ENCODE measurements at places on chromosomes 11 and 22.

DNA sequence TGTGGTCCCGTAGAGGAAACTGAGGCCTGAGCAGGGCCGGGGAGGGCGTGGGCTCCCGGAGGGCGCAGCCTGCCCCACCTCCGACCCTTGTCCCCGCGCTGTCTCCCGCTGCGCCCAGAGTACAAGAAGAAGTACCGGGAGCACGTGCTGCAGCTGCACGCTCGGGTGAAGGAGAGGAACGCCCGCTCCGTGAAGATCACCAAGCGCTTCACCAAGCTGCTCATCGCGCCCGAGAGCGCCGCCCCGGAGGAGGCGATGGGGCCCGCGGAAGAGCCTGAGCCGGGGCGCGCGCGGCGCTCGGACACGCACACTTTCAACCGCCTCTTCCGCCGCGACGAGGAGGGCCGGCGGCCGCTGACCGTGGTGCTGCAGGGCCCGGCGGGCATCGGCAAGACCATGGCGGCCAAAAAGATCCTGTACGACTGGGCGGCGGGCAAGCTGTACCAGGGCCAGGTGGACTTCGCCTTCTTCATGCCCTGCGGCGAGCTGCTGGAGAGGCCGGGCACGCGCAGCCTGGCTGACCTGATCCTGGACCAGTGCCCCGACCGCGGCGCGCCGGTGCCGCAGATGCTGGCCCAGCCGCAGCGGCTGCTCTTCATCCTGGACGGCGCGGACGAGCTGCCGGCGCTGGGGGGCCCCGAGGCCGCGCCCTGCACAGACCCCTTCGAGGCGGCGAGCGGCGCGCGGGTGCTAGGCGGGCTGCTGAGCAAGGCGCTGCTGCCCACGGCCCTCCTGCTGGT, 1.9 kb downstream of the NLRP6 start:
- DNase-seq = peak; percentile 49

- DNase-seq = no peak
These were observed 64.0 kb downstream of the SLC22A12 start for GRCh38 chr11:64654958-64655541.

- DNase-seq = no peak
These were observed 6.2 kb upstream of the OR5W2 start for GRCh38 chr11:55920537-55920936.

GRCh38 chr11:64285885-64286800, 495 bp downstream of the GPR137 start:
- no peak for DNase-seq

GRCh38 chr22:27107824-27108223, 450.4 kb downstream of the MIAT start:
- DNase-seq = no peak

DNA sequence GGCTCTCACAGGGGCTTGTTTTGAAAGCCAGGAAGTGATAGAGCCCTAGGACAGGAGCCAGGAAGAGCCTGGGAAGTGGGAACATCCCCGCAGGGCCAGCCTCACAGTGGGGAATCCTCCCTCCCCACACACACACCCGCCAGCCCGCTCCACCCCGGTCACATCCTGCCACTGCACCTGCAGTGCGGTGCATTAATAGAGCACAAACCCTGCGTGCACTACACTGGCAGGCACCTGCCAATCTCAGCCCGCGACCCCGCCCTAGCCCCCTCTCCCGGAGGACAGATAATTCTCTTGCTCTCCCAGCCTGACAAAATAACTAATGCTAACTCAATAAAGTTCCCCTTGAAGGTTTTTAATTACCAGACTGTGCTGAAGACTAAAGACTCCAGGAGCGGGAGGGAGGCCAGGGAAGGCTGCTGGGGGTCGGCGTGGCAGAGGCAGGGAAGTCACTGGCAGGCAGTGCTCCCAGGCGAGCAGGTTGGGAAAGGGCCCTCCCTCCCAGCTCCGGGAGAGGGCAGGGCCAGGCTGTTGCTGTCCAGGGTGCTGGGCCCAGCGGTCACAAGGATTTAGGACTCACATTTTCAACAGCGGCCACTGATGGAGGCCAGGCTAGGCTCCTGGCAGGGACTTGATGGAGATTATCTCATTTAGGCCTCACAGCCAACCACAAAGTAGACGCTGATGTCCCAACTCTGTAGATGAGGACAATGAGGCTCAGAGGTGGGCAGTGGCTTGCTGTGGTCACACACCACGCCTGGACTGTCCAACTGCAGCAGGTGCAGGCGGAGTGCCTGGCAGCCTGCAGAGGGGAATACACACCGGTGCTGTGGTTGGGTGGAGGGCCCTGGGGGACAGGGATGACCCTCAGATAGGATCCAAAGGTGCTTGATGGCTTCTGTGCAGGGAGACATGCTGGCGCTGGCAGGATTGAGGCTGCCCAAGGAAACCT, 23.9 kb upstream of the TCF20 start:
- no peak for DNase-seq

DNA sequence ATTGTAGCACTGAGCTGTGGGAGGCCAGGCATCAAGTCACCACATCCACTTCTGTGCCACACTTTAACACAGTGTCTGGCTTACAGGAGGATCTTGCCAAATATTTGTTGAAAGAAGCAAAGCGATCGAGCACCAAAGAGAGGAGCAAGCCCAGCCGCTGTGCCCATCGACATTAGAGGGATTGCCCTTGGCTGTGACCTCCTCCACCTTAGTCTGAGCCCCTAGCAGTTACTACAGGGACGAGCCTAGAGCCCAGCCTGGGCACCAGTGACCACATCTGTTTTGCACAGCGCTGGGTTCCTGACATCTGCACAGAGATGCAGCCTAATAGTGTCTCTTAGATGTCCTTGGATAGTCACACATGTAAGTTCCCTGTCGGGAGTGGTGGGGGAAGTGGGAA, 17.7 kb downstream of the GRIK4 start:
- no peak for DNase-seq

DNA sequence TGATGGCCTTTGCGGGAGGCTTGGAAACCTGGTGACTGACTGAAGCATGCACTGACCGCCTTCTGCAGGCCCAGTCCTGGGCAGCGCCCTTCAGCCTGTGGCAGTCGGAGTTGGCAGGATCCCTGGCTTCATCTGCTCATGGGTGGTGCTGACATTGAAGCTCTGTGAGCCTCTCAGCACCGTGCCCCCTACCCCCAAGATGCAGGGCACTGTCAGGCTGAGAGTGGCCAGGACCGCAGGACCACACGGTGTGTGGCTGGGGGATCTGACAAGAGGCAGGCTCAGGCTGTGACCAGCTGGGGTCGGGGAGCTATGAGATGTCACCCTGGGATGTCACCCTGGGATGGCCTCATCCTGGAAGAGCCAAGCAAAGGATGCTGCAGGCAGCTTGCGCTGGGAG, 32.7 kb downstream of the TBC1D22A start:
- DNase-seq = no peak

Data from H1 (cell line).